ENCODE measurements at places on chromosomes 6 and 20.

DNA sequence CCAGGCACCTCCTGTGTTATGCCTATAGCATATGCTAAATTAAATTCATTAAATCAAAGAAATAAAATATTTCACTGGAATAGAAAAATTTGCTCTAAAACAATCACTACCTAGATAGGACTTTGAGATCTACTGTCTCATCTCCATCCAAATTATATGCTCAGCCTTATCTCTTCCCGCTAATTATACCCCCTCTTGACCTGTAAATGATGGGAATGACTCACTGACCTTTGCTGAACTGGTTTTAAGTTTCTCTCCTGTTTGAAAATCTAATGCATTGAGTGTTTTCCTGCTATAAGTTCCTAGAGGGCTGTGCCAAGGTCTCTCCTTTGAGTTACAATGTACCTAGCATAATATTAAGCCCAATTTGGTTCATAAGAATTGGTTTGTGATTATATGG, 110.1 kb downstream of the BMP2 start:
- no peak for DNase-seq

DNA sequence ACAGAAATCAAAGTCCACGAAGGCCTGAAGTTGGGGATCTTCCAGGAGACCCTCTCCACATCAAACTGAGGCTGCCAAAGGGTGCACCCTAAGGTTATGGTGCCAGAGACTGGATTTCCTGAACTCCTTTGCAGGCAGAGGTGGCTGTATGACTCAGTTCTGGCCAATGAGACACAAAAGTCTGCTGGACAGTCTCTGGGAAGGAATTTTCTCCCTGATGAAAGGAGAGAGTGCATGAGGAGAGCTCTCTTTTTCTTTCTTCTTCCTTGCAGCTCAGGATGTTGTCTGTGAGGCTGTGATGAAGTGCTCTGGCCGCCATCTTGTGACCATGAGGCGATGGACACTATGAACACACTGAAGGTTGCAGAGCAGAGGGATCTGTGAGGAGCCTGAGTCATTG, 85.2 kb downstream of the MDGA1 start:
- DNase-seq: no peak

GRCh38 chr20:23179766-23180403, 93.8 kb upstream of the CD93 start:
- no peak for DNase-seq

GRCh38 chr6:2599817-2600216, 150.9 kb downstream of the MYLK4 start:
- DNase-seq: no peak

DNA sequence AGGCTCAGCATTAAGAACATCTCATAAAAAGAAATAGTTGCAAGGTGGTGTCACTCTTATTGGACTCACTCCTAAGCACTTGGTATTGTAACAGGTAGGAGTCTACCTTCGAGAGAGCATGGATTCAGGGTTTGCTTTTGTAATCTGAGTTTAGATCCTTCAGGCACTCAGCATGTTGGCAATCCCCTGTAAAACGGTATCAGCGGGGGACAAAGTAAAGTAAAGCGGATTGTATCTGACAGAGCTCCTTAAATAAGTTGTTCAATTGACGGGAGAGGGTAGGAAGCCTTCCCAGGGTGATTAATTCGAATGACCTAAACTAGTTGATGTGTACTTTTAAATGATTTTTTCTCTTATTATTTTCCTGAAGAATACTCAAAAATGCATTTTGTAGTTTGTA, 869.8 kb upstream of the EPHA7 start:
- DNase-seq: no peak

GRCh38 chr6:37004044-37004980, 1.1 kb upstream of the FGD2 start:
- DNase-seq: no peak

GRCh38 chr6:162345051-162345511, 382.5 kb downstream of the PRKN start:
- DNase-seq: no peak

Data from activated CD8-positive, alpha-beta memory T cell treated with anti-CD3 and anti-CD28 coated beads, Interleukin-2, amount 50 U/mL, for 48 hours (primary cell).